ENCODE measurements at places on chromosomes 4 and X. TPM values are rescaled to one million over a fixed set of nuclear protein-coding genes. Genes with fewer than 3 reads are reported as not detected.

GRCh38 chr4:83214079-83214478, 70.5 kb downstream of the COQ2 start:
- no peak for DNase-seq

Gene CPLX1
- total RNA-seq, result 6.7 TPM

DNA sequence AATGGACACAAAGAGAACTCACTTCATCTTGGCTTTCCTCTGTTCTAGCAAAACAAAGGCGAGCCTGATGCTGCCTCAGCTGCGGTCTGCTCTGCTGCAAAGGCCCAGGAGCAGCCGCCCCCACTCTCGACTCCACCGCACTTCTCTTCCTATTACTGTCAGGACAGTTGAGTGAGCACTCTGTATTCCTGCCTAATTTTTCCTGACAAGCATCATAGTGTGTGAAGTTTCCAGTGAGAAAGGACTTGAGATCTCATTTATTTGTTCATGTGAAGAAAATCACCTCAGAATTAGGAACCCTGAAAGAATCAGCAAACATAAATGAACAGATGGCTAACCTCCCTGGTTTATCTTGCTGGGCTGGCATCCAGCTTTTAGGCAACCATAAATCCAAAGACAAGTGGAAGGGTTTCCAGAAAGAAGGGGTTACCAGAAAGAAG, 15.6 kb downstream of the SCARB2 start:
- DNase-seq, result no peak

DNA sequence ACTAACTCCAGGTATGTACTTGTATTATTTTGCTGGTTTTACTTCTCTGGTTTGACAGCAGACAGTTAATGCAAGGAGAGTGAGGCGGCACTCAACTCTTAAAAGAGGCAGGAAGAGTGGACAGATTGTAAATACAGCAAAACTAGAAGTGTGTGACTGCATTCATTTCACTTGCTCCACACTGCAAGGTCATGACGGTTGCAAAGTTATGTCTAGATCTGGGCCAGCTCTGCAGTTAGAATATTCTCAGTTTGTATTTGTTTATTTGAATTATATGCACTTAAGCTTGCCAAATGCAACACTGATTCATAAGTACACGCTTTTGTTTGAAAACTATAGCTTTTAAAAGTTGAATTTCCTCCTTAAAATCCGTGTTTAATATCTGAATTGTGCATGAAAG, 148.9 kb downstream of the STIM2 start:
- no peak for DNase-seq

Gene SLBP
- 29.4 TPM for total RNA-seq

- DNase-seq, result no peak
These were observed 166.0 kb downstream of the STAG2 start for GRCh38 chrX:124127496-124127895.

Gene SUV39H1
- 4.1 TPM for total RNA-seq

- no peak for DNase-seq
These were observed 57.2 kb downstream of the IRF2 start for GRCh38 chr4:184416913-184417734.
